GOT3 (cell line): ENCODE measurements at places on chromosomes 12 and 14.

DNA sequence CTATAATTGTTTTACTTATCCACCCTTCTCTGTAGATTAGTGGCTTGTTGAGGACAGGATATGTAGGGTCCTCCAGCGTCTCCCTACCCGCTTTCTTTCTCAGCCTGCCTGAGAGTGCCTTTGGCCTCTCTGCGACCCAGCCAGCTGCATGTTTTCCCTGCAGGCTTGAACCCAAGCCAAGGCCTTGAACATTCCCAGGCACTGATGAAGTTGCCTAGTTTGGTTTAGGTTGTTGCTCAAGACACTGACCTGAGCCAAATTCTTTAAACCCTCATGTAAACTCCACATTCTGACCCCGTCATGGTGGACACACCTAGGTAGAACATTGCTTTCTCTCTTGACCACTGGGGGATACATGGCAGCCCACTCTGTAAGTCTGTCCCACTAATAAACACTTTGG lies 33.4 kb upstream of the TXNRD1 start:
- DNase-seq: no peak

DNA sequence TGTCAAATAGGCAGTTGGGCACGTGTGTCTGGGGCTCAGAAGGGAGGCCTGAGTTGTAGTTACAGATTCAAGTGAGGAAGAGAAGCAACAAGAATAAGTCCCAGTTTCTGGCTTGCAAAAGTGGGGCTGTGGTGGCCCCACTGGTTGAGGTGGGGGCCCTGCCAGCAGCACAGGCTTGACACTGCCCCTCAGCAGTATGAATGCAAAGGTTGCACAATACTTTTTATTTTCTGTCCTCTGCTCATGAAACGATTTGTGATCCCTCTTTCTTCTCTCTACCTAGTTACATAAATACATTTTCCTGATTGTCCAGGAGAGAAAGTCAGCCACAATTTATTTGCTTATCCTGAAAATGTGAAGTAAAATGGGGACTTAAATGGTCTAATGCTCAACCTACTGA lies 577.8 kb downstream of the AACS start:
- no peak for DNase-seq

DNA sequence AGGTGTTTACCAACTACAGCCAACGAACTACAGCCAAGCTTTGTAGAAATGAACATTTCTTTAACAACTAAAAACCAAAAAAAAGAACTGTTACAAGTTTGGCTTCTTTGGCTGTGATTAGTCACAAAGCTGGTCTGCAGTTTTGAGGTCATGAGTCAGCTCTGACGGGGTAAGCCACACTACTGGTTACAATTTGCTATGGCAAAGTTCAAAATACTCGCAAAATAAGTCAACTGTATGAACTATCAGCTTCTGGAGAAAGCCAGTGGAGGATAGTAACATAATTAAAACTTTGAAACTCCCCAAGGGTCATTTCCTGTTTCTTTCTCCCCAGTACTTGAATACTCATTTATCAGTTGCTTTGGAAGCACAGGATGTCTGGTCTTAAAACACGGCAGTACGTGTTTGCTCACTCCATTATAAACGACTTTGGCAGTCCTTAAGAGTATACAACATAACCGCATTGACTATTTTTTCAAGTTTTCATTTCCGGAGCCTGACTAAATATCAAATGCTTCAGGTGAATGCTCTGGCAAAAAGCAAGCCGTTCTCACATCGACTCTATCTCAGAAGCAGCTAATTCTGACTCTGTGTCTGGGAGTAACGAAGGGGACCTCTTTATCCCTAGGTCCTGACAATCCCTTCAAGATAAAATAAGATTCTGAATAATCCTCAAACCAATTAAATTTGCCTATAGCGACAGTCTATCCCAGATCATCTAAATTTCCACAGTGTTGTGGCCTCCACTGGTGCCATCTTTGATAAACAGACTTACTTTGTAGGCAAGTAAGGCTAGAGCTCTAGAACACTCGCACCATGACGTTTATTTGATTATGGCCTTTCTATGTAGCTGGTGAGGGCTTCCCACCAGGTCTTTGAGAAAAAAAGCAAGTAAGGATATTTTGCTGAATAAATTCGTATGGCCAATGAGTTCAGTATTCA lies 10.6 kb downstream of the PHLDA1 start:
- no peak for DNase-seq

GRCh38 chr12:61808856-61809255 lies 451.3 kb upstream of the USP15 start:
- DNase-seq: no peak

GRCh38 chr12:46214668-46215436 lies 54.0 kb downstream of the SLC38A1 start:
- no peak for DNase-seq

DNA sequence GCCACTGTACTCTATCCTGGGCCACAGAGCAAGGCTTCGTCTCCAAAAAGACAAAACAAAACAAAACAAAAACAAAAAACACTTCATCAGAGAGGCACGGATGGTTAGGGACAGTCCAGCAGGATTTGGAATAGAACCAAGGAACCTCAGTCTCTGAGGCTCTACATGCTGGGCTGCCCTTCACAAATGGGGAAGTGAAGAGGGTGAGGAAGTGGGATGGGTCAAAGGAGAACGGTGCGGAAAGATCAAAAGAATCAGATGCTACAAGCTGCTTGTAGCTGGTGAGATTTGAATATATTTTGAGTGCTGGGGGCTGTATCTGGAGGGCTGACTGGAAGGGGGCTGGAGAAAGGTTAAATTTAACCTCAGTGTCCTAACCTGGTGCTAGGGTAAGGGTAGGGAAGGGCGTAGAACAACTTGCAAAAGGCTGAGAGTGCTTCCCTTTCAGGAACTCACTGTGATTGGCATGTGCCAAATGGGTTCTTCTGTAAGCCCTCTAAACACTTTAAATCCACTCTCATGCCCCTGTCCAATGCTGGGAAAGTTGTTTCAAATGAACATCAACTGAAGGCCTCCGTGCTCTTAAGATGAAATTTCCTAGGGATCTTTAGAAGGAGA lies 4.6 kb downstream of the FOXJ2 start:
- no peak for DNase-seq

DNA sequence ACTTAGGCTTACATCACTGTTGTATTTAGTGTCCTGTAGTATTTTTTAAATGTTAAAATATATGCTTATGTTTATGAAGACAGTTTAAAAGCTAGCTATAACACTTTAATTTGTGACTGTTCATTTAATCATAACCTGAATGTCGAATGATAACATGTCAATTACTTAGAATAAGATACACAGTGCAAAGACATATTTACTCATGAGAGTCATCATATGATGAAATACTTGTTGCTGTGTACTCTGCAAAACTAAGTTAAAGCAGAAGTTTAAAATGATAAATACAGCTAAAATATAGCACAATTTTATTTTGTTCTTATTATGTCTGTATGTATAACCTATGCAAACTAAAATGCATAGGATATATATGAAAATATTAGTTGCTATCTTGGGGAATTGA lies 497.4 kb downstream of the FSCB start:
- DNase-seq: no peak

- no peak for DNase-seq
Measured at GRCh38 chr12:65323070-65323469, 44.6 kb downstream of the MSRB3 start.

DNA sequence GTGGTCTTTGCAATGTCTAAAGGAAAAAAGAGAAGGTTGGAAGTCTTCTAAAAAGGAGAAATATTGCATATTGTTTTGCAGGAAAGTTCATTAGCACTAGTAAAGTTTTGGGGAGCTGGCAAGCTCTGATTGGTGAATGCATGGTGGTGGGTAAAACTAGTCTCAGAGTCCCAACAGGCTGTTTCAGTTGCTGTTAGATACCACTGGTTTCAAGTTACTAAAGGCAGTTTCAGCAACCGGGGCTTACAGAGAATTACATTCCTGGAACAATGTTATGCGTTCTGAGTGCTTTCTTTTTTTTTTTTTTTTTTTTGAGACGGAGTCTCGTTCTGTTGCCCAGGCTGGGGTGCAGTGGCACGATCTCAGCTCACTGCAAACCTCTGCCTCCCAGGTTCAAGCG lies 208.2 kb downstream of the EPS8 start:
- no peak for DNase-seq

DNA sequence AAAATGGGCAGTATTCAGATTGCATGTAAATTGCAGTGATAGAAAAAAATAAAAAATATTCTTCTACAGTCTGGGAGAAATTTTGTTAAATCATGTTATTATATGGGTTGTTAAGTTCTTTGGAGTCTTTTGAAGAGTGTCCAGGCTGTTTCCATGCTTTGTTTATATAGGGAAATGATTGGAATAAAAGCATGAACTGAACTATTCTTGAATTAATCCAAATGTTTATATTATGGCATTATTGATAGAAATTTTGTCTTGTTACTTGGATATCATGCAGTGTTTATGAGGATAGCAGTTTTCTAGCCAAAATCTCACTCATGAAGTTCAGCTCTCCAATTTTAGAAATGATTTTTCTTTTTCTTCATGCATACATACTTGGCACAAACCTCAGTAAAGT lies 108.2 kb upstream of the NAV3 start:
- DNase-seq: no peak

- no peak for DNase-seq
Measured at GRCh38 chr12:47276621-47277309, 197.0 kb upstream of the AMIGO2 start.

- no peak for DNase-seq
Measured at GRCh38 chr12:23504641-23505399, 444.6 kb downstream of the SOX5 start.

DNA sequence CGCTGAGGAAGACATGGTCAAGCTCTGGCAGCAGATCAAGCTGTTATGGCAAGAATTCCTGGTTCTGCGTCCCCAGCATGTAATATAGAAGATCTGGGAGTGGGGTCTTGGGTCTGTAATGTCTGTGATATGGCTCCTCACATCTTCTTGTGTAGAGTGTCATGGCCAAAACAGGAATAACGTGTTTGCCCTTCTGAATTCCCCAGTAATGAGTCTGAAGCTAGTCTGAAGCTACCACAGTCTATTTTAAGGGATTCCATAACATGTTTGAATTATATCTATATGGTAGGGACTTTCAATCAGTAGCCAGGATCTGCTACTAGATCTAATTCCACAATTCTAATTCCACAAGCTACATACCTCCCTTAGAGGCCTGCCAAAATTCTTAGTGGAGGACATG lies 31.4 kb upstream of the SOX5 start:
- no peak for DNase-seq

GRCh38 chr12:40970320-40970907 lies 217.7 kb upstream of the PDZRN4 start:
- no peak for DNase-seq

- DNase-seq: no peak
Measured at GRCh38 chr12:52082026-52082668, 2.6 kb downstream of the SMIM41 start.

- DNase-seq: no peak
Measured at GRCh38 chr14:52951681-52952554, 1.1 kb upstream of the FERMT2 start.

DNA sequence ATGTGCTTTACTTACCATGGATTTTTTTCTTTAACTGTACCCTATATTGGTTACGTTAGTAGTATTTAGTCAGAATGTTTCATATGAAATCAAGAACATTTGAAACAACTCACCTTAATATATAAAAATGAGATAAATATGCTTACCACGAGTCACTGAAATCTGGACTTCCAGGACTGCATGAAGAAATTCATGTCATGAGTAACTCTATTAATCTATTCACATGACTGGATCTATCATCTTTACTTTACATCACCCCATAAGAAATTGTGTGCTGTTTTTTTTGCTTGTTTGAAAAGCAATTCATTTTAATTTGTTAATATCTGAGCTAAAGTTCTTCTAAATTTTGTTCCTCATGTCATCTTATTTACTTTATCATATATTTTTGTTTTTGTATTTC lies 5.2 kb downstream of the EPYC start:
- DNase-seq: no peak

GRCh38 chr14:73771848-73772638 lies 57.9 kb upstream of the PNMA1 start:
- no peak for DNase-seq

- DNase-seq: no peak
Measured at GRCh38 chr12:89831310-89832095, 122.9 kb upstream of the ATP2B1 start.

DNA sequence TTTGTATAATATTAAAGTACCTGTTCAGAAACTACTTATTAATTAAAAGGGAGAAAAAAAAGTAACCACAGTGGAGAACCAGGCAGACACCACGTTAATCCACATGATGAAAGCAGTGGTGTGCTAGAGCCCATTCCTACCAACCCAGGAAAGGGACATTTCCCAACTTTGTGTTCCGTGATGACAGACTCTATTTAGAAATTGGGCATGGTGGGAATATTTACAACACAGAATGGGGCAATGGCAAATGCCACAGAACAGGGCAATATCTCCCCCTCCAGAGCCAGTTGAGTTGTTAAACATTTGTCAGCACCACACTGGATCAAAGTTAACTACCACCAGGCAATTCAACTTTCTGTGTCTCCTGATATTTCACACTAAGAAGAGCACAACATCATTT lies 1.2 kb upstream of the HIGD1C start:
- no peak for DNase-seq

DNA sequence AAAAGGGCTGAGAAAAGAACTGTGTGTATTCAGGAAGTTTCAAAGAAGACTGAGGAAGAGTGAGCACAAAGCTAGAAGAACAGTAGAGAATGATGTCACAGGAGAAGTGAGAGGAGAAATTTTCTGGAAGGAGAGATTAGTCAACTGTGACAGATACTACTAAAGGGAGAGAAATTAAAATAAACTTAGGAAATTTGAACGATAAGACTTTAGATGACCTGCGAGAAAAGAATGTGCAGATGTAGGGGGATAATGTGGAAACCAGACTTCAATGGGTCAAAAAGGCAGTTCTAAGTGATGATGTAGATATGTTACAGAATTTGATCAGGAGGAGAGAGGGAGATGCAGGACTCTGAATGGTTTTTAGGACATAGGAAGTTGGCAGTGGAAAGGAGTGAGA lies 287.4 kb downstream of the SYT1 start:
- DNase-seq: no peak

DNA sequence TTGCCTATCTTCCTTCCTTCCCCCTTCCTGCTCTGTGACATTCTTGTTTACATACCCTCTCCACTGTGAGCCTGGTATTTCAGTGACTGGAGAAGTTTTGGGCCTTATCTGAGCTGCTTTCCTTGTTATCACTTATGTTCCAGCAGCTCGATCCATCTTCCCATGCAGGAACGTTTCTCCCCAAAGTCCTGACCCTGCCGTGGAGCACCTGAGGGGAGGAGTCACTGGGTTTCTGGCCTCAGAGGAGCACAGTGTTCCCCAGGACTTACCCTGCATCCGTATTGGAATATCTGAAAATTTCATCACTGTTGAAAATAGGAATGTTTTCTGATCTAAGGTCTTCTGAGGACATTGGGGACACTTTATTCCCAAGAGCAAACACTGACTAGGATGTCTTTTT lies 141.8 kb downstream of the CACNA1C start:
- no peak for DNase-seq

- no peak for DNase-seq
Measured at GRCh38 chr12:12011880-12012260, 58.9 kb upstream of the BCL2L14 start.
